ENCODE measurements at places on chromosomes 4 and X. TPM values are rescaled to one million over a fixed set of nuclear protein-coding genes. Genes with fewer than 3 reads are reported as not detected.

GRCh38 chr4:155047755-155048154, 160.7 kb upstream of the NPY2R start:
- no peak overlapping the region for H3K27ac ChIP-seq
- no peak overlapping the region for H3K4me3 ChIP-seq
- no peaks in the 10 kb centered on the region for H3K36me3 ChIP-seq
- no peaks in the 10 kb centered on the region for H3K27me3 ChIP-seq
- DNase-seq, result no peak

DNA sequence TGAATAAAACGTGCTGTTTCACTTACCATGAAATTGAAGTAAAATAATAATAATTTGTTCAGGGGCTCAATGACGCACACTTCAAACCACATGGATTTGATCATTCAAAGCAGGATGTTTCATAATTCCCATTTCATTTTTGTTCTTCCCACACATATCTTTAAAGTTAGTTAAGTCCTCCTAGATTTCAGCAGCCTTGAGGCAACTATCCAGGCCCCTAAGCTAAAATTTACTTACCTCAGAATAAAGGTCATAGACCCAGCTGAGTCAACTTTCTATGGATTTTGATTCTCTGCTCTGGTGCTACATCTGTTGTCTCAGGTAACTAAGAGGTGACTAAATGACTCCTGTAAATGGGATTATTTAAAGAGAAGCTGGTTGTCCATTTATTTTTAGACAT, 25.0 kb downstream of the GPR174 start:
- H3K4me3 ChIP-seq, result no peak overlapping the region
- H3K36me3 ChIP-seq, result no peaks in the 10 kb centered on the region
- no peaks in the 10 kb centered on the region for H3K4me1 ChIP-seq
- no peaks in the 10 kb centered on the region for H3K27me3 ChIP-seq
- H3K27ac ChIP-seq, result no peak overlapping the region
- DNase-seq, result no peak

- no peaks in the 10 kb centered on the region for H3K36me3 ChIP-seq
- H3K4me1 ChIP-seq, result peaks cover 26% of the 10 kb centered on the region
- no peak for DNase-seq
- no peaks in the 10 kb centered on the region for H3K27me3 ChIP-seq
- H3K27ac ChIP-seq, result no peak overlapping the region
- no peak overlapping the region for H3K4me3 ChIP-seq
Observed at GRCh38 chr4:25969374-25970155, 55.5 kb downstream of the SMIM20 start.

DNA sequence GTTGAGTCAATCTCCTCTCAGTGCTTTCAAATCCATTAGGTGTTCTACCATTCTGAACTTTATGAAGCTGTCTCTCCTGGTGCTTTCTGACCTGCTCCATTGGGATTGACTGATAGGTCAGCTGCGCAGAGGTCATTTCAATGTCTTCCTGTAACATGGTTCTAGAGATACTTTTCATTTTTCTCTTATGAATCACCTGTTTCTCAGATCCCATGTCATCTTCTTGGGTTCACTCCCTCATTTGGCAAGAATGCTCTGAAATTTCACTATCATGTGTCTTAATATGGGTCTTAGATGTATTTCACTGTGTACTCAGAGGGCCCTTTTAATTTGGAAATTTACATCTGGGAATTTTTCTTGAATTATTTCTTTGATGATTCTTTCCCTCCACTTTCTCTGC, 13.8 kb upstream of the PGM2 start:
- H3K4me1 ChIP-seq, result peaks cover 3% of the 10 kb centered on the region
- no peak for DNase-seq
- no peak overlapping the region for H3K27ac ChIP-seq
- no peaks in the 10 kb centered on the region for H3K36me3 ChIP-seq

GRCh38 chr4:127445471-127445870, 187.3 kb upstream of the INTU start:
- no peak for DNase-seq
- H3K36me3 ChIP-seq, result no peaks in the 10 kb centered on the region
- H3K4me1 ChIP-seq, result no peaks in the 10 kb centered on the region
- H3K4me3 ChIP-seq, result no peak overlapping the region

DNA sequence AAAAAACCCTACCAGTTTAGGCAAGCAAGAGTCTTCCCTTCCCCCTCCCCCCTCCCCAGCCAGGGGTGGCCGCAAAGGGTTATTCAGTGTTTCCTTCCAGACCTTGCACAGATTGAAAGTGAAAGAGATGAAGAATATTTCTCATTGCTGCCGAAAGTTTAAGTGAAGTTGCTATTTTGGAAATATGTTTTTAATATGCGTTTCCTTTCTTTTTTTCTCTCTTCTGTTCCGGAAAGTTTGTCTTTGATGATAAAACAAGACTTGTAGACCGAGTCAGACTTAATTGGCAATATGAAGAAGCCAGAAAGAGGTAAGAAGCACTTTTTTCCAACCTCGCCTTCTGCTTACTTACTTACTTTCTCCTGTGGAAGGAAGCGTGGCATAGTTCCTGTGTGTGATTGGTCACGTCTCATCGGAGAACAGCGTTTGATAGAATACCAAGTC, 58.5 kb upstream of the CLCN4 start:
- H3K27ac ChIP-seq, result peak overlapping the region; percentile 7
- no peak overlapping the region for H3K4me3 ChIP-seq
- H3K4me1 ChIP-seq, result no peaks in the 10 kb centered on the region

DNA sequence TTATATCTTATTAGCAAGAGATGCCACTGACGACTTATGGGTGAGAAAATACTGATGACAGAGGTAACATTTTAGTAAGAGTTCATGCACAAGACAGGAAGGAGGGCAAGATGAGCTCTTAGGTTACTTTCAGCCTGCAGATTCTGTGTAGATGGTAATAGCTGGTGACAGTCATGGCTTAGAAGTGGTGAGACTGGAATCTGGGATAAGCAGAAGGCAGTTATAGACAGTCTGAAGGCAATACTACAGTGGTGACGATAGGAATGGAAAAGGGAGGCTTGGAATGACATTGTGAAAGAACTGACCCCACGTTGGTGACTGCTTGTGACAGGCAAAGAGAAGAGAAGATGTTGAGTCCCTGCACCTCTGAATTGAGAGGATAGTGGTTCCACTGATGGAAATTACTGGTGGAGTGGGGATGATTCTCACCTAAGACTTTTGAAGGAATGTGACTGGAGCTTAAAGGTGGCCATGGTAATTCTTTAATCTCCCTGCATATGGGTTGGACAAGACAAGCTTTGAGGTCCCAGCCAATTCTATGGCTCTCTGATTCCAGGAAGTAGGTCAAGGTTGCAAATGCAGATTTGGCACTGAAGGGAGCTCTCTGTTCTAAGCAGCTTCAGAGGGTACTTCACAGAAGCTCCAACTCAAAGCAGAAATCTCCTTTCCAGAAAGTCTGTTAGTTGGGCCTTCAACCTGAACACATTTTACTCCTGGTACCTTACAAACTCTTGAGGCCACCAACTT, 99.7 kb downstream of the RASL11B start:
- DNase-seq, result no peak
- no peaks in the 10 kb centered on the region for H3K36me3 ChIP-seq
- H3K4me3 ChIP-seq, result no peak overlapping the region
- no peaks in the 10 kb centered on the region for H3K4me1 ChIP-seq
- H3K27ac ChIP-seq, result no peak overlapping the region

- H3K36me3 ChIP-seq, result no peaks in the 10 kb centered on the region
- no peaks in the 10 kb centered on the region for H3K4me1 ChIP-seq
- DNase-seq, result no peak
- no peaks in the 10 kb centered on the region for H3K27me3 ChIP-seq
Observed at GRCh38 chr4:109748114-109748513, 18.2 kb upstream of the PLA2G12A start.

DNA sequence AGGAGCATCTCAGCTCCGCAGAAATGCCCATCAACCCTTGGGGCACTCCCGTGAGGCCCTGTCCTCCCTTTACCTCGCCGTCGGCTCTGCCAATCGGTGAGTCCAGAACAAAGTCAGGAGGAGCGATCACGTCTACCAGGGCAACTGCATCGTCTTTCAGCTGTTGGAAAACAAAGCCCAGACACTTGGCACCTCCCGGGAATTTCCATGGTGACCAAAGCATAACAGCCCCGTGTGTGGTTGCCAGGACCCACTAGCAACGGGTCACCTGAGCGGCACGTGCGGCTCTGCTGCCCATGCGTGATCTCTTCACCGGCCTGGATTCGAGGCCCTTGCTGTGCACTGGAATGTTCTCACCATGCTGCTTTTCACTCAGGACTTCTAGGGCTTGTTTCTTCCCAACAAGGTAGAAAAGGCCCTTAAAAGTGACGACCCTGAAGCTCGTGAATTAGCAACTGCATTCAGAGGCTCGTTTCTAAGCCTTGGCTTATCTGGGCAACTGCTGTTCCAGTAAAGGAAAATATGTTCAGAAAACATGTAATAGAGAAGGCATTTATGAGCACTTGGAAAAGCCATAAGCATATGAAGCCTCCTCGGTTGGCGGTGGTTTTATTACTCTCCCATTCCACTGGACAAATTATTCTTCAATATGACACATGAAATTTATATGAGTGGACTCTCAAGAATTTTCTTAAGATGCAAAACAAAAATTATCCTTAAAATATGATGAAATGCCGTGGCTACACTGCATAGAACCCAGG, 69.5 kb downstream of the ACOX3 start:
- no peak for DNase-seq
- no peak overlapping the region for H3K4me3 ChIP-seq
- no peak overlapping the region for H3K27ac ChIP-seq
- H3K36me3 ChIP-seq, result peaks cover 41% of the 10 kb centered on the region
- H3K27me3 ChIP-seq, result no peaks in the 10 kb centered on the region
- H3K4me1 ChIP-seq, result no peaks in the 10 kb centered on the region

- peaks cover 26% of the 10 kb centered on the region for H3K36me3 ChIP-seq
- H3K27ac ChIP-seq, result peak overlapping the region; percentile 98
- no peaks in the 10 kb centered on the region for H3K4me1 ChIP-seq
- no peak for DNase-seq
- H3K27me3 ChIP-seq, result no peaks in the 10 kb centered on the region
- H3K4me3 ChIP-seq, result peak overlapping the region; percentile 91
Observed at GRCh38 chr4:48831532-48832030, 693 bp downstream of the OCIAD1 start.

DNA sequence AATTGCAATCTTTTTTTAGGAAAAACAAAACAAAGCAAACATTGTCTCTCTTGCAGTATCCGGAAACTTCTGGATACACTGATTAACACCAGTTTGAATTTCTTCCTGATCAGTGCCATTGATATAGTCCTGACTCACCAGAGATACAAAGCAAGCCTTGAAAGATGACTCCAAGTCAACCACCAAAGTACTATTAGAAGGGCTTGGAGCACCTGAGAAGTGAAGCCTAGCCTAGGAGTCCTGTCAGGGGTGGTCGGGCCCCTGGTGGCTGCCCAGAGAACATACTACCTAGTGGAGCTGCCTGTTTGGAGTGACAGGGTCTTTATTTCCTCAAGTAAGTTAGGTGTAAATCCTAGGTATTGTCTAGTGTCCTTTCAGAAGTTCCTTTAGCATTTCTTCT, 593.2 kb downstream of the ZNF674 start:
- H3K36me3 ChIP-seq, result no peaks in the 10 kb centered on the region
- no peaks in the 10 kb centered on the region for H3K4me1 ChIP-seq
- no peak overlapping the region for H3K27ac ChIP-seq
- H3K4me3 ChIP-seq, result no peak overlapping the region

- no peaks in the 10 kb centered on the region for H3K36me3 ChIP-seq
- no peak overlapping the region for H3K27ac ChIP-seq
- H3K27me3 ChIP-seq, result no peaks in the 10 kb centered on the region
- no peak overlapping the region for H3K4me3 ChIP-seq
- DNase-seq, result no peak
Observed at GRCh38 chrX:107985033-107985432, 2.9 kb upstream of the TEX13B start.

Gene NXF2B
- total RNA-seq, result not detected

Gene SOX3
- total RNA-seq, result not detected

Gene FRG2
- not detected for total RNA-seq

Gene TMSB15A
- not detected for total RNA-seq

Gene RBMXL3
- total RNA-seq, result not detected

Gene SPANXD
- total RNA-seq, result not detected

Gene DGKK
- total RNA-seq, result not detected

Measured in right atrium auricular region (tissue), 2 donors.